ENCODE measurements at places on chromosomes 16 and 17.

GRCh38 chr16:57822018-57822553, 19.8 kb upstream of the KIFC3 start:
- DNase-seq: no peak

DNA sequence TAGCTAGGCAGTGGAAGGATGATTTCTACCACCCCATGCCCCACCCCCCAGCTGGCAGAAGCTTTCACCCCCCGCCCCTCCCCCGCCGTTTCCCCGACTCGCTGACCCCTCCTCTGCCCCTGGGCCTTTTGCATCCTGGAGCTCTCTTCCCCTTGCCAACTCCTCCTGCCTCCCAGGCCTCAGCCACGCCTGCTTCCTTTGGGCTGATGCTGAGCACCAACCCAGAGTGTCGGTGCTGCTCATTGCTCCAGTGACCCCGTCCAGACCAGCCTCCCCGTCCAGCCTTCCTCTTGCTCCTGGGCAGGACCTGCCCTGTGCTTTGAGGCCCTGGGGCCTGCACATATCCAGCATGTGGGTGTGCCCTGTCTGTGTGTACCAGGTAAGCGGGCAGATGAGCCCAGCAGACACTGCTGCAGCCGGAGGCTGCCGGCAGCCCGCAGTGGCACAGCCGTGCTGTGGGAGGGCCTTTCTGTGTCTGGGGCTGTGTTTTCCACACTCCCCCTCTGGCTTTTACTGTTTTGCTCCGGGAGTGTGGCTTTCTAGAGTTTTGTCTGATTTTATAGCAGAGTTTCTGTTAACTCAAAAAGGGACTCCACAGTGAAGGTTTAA, 72.9 kb downstream of the JPH3 start:
- no peak for DNase-seq

DNA sequence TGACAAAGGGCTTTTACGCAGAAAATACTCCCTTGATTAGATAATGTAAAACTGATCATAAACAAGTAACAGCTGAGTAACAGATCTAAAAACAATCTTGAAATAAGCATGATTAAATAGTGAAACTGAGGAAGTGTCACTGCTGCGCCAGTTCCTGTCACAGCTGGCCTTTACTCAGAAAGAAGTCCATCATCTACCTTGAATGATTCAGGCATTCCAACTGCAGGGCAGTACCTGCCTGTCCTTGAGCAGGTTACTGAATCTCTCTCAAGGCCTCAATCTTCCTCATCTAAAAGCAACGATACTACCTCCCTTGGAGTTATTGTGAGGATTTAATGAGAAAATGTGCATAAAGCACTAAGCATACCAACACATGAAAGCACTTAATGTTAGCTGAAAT, 12.7 kb downstream of the PHLPP2 start:
- no peak for DNase-seq

DNA sequence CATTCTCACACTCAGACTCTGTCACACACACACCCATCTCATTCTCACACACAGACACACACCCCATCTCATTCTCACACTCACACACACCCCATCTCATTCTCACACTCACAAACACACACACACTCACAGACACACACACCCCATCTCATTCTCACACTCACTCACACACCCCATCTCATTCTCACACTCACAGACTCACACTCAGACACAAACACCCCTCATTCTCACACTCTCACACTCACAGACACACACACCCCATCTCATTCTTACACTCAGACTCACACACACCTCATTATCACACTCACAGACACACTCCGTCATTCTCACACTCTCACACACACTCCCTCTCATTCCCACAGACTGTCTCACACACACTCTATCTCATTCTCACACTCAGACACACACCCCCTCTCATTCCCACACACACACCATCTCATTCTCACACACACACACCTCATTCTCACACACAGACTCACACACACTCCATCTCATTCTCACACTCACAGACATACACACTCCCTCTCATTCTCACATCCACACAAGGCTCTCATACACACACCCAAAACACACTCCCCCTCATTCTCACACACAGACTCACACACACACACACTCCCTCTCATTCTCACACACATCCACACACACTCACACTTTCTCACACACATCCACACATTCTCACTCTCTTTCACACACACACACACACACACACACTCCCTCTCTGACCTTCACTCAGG, 2.9 kb downstream of the ASGR1 start:
- DNase-seq: no peak

DNA sequence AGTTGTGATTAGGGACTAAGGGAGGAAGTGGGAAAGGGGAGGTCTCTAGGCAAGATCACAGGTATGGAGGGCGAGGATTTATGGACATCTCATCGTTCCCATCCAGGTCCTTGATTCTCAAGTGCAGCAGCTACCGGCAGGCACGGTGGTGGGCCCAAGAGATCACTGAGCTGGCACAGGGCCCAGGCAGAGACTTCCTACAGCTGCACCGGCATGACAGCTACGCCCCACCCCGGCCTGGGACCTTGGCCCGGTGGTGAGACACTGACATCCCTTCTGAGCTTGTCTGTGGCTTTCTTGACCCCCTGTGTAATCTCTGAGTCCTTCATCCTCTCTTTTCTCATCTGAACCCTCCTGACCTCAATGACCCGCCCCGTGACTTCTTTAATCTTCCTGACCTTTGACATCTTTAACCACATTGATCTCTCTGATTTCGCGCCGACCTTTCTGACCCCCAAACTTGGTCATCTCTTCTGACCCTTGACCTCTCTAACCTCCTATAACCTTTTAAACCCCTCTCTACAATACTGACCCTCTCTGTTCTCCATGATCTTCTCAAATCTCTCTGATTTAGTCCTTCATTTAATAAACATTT, 3.8 kb downstream of the PLD2 start:
- no peak for DNase-seq

DNA sequence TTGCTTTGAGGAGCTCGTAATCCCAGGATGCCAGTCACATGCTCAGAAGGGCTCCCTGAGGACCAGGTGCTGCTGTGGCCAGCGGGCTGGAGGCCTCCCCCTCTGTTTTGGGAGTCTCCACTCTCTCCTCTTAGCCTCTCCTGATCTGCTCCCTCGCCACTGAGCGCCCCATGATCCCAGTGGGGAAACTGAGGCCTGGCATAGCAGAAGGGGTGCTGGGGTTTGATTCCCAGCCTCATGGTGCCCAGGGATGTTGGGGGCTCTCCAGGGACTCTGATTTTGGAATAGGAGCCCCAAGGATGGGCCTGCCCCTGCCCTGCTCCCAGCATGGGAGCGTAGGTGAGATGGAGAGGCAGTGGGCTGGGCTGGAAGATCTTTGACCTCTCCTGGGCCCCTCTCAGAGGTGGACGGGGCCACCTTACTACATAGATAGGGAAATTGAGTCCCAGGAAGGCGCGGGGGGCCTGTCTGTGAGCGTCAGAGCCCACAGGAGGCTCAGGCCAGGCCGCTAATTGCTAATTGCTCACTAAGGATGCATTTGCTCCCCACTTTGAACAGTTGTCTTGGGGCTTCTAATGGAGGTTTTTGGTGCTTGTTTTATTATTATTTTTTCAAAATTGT, 525 bp upstream of the ADCY7 start:
- DNase-seq: no peak

- DNase-seq: peak; percentile 60
Measured at GRCh38 chr16:88375996-88376834, 6.5 kb upstream of the ZNF469 start.

- no peak for DNase-seq
Measured at GRCh38 chr16:68696514-68696913, 40.6 kb upstream of the CDH1 start.

DNA sequence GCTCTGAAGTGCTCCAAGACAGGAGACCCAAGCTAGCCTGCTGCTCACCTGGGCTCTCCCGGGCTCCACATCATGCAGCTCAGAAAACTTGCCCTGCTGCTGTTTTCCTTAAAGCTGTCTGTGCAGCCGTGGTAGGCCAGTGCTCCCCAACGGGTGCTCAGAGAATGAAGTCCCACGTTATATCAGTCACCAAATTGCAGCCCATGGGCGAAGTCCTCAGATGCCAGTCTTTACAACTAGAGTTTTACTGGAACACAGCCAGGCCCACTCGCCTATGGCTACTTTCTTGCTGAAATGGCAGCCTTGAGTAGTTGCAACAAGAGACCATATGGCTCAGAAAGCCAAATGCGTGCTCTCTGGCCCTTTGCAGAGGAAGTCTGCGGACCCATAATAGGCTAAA, 6.3 kb downstream of the CREBBP start:
- no peak for DNase-seq

DNA sequence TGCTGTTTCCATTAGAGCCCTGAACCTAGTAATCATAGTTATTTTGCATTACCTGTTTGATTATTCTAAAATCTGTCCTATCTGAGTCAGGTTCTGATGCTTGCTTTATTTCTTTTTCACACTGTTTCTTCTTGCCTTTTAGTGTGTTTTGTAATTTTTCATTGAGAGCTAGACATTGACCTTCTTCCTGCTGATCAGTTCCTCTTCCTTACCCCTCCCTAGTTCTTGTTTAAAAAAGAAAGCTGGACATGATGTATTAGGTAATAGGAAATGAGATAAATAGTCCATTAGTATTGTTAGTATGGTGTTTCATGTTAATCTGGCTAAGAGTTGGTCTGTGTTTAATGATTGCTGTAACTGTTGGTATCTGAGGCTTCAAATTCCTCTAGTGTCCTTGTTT, 13.4 kb downstream of the WWP2 start:
- DNase-seq: no peak

- DNase-seq: no peak
Measured at GRCh38 chr17:73349138-73349537, 37.3 kb upstream of the CDC42EP4 start.

- no peak for DNase-seq
Measured at GRCh38 chr16:89710709-89711564, 9.4 kb upstream of the SPATA2L start.

- peak; percentile 95 for DNase-seq
Measured at GRCh38 chr17:15233022-15233805, 31.9 kb downstream of the PMP22 start.

DNA sequence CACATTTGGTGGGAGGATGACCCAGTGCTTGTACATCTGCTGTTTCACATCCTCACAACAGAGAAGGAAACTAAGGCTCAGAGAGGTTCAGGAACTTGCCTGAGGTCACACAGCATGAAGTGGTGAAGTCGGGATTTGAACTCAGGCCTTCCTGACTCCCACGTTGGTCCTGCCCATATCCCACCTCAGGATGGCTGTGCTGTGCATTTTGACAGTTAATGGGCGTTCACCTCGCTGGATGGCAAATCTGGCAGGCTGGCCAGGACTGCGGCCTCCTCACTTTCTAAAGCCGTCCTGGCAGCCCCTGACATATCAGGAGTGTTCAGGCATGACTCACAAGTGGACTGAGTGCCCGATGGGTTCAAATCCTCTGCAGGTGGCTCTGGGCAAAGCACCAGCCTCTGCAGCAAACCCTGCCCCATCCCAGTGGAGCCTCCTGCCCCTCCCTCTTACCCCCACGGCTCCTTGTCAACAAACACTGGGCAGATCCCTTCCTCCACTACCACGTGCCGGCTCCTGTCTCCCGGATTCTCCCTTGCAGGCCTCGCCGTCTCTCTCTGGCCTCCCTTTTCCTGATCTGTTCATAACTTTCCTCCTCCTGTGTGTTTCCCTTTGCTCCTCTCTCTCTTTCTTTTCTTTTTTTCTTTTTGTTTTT, 29.2 kb downstream of the SOCS3 start:
- DNase-seq: no peak

GRCh38 chr17:68184141-68184571, 63.7 kb upstream of the AMZ2 start:
- no peak for DNase-seq

- no peak for DNase-seq
Measured at GRCh38 chr17:64250233-64250835, 12.7 kb downstream of the TEX2 start.

DNA sequence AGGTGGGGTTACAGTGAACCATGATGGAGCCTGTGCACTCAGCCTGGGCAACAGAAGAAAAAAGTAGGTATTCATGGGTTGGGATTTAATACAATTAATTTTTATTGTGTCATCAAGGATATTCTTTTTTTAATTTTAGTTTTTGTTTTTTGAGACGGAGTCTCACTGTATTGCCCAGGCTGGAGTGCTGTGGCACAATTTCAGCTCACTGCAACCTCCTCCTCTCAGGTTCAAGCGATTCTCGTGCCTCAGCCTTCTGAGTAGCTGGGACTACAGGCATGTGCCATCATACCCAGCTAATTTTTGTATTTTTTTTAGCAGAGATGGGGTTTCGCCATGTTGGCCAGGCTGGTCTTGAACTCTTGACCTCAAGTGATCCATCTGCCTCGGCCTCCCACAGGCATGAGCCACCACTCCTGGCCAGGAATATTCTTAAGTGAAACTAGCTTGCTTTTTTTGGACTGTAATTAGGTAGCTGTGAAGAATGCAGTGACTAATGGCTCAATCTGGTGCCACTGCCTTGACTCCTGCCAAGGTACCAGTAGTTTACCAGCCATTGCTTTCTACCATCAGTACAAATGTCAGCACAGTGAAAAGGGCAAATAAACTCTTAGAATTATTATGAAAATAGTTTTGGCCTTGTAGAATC, 4.8 kb downstream of the PPM1D start:
- peak; percentile 8 for DNase-seq

DNA sequence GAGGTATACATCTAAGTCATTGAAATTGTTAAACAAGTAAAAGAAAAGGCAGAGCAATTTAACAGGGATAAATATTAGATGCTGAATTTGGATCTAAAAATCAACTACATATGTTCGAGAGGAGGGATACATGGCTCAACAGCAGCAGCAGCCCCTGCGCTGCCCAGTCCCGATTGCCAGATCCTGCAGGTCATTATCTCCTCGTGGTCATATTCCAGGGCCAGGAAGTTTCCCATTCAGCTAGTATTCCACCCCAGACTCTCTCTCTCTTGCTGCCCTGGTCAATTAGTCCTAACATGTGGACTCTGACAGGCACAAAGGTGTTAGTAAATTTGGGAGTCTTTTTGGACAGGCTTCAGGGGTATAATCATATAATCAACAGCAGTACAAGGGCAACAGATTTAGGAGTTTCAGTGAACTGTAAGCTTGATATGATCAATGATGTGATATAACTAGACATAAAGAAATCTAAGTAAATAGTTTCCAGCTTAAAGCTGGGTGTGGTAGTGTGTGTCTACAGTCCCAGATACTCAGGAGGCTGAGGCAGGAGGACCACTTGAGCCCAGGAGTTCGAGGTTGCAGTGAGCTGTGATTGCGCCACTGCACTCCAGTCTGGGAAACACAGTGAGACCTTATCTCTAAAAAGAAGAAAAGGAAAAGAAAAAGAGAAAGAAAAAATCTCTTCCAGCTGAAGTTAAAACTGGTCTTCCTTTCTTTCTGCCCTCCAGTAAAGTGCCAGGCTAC, 96.5 kb upstream of the MED13 start:
- no peak for DNase-seq
